ENCODE measurements at places on chromosomes 2 and 18.

- no peak for DNase-seq
Observed at GRCh38 chr2:126850940-126851339, 47.8 kb upstream of the TEX51 start.

- DNase-seq, result no peak
Observed at GRCh38 chr2:70011335-70011734, 49.9 kb upstream of the ASPRV1 start.

GRCh38 chr18:7221424-7222155 lies 9.3 kb upstream of the LRRC30 start:
- no peak for DNase-seq

DNA sequence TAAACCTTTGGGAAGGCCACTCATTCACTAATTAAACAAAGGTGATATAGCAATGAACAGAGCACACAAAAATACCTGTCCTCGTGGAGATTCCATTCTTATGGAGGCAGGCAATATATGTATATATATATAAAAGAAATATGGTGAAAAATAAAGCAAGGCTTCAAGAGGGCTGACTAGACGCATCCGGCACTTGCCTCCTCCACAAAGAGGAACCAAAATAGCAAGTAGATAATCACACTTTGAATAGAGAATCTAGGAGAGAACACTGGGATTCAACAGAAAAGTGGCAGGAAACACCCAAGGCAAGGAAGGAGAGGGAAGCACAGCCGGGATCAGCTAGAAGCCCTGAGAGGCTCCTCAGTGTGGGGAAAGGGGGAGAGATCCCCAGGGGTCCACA lies 218.4 kb upstream of the FOSL2 start:
- no peak for DNase-seq

GRCh38 chr2:36951027-36951518 lies 15.3 kb downstream of the STRN start:
- DNase-seq, result no peak

DNA sequence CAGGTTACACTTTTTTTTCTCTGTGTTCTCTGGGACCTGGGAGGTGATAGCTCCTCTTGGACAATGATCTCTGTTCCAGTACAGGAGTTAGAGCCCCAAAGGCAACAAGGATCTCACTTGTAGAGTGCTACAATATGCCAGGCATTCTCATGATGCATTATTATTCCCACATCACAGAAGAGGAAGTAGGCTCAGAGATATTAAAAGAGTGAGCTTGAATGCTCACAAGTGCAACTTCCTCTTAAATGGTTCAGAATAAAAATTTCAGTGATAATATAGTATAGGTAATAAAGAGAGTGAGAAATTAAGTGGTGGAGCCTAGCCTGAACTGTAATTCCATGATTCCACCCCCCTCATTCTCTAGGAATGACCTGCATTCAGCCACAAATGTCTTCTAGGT lies 21.4 kb downstream of the POLE4 start:
- DNase-seq, result no peak

GRCh38 chr2:39121523-39122063 lies 742 bp upstream of the SOS1 start:
- no peak for DNase-seq

GRCh38 chr2:26144953-26145680 lies 27.8 kb upstream of the GAREM2 start:
- DNase-seq, result peak; percentile 71

GRCh38 chr2:202040079-202040844 lies 6.6 kb downstream of the FZD7 start:
- no peak for DNase-seq

- no peak for DNase-seq
Observed at GRCh38 chr2:124973396-124973795, 948.3 kb downstream of the CNTNAP5 start.

DNA sequence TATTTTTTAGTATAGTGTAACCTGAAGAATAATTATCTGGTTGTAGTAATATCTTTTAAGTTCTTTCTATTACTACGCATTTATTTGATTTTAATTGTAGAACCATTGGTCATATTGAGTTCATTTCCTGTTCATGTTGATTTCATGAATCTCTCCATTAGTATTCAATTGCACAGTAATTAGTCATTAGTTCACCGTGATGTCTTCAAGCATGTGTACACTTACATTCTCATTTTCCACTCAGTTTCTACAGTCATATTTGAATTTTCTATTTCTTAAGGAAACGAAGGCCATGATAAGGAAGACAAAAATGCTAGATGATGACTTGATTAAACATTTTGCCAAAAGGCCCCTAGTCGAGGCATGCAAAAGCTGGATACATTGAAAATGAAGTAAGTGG lies 333.7 kb upstream of the FANCL start:
- DNase-seq, result no peak

DNA sequence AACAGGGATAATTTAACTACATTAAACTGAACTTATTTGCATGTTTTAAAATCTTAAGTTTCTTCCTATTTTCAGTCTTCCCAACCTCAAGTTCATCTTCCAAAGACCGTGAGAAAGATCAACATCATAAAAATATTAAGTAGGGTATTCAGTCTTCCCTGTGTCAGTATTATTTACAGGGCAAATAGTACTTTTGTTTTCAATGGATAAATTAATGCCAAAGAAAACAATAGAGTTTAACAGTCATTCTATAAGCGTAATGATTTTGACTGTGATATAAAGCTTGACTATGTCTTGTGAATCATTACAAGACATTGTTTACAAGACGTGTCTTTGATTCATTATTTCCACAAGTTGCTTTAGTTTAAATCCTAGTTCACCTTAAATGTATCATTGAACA lies 48.0 kb upstream of the NRXN1 start:
- DNase-seq, result no peak

- no peak for DNase-seq
Observed at GRCh38 chr2:134706587-134707329, 12.0 kb downstream of the TMEM163 start.
